Daoy (cell line): ENCODE measurements at places on chromosomes 11 and 22. TPM values are rescaled to one million over a fixed set of nuclear protein-coding genes. Genes with fewer than 3 reads are reported as not detected.

PIWIL4 gene
- 0.74 and 1.2 TPM in 2 replicates for total RNA-seq

- peak; percentile 19 for DNase-seq
These were observed 344 bp downstream of the IFT27 start for GRCh38 chr22:36775586-36775963.

DNA sequence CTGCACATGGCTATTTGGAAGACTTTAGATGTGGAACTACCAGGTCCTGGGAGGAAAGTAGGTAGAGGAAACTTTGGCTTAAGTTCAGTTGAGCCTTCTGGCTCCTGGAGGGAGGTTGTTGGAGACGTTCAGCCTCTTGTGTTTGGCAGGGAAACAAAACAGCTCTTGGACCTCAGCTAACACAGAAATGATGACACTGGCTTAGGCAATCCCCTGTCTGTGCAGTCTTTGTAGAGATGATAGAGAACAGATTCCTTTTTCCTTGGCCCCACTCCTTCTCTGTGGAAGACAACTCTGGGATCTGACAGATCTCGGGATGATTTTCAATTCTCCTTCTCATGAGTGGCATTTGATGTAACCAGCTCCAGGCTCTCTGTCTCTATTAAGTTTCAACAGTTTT lies 428.5 kb downstream of the TMEM135 start:
- DNase-seq, result no peak

DNA sequence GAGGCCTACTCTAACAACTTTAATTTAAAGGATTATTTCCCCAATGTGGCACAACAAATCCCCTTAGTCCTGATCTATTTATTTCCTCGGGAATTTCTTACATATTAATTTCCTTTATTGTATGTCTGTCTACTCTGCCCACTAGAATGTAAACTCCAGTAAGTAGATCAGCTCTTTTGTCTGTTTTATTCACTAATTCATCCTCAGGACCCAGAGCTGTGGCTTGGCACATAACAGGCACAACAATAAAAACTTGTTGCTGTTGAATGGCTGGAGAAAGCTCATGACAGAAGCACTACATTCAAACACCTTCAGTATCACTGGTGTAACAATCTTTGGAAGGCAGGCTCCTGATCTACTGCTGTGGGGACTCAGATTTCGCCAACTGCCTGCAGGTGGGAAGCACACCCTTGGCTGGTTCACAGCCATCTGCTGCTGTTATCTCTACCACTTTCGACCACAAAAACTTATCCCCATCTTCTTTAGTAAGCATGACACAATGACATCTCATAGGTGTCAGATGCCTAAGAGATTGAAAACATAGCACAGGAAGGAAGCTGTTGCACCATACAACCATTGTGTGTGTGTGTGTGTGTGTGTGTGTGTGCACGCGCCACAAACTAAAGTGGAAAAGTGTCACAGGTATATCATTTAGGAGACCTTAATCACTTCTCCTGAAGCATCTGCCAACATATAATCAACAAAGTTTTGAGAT lies 11.9 kb downstream of the HIRA start:
- no peak for DNase-seq

- no peak for DNase-seq
These were observed 8.5 kb downstream of the RAB30 start for GRCh38 chr11:83063073-83063754.

DNA sequence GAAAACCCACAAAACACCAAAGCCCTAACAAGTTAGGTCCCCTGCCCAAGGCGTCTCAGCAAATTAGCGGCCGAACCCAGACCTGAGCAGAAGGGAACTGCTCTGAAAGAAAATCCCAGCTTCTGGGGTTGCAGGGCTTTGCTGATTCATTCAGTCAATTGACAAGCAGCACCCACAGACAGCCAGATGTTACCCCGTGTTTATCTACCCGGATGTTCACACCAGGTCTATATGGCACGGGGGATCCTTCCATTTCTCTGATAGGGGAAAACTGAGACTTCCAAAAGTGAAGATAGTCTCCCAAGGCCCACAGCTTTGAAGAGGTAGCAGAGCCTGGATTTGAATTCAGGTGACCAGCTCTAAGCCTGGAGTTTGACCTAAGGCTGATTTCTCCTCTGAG lies 14.0 kb upstream of the OAF start:
- DNase-seq, result no peak
